ENCODE measurements at places on chromosomes 12 and 14. TPM values are rescaled to one million over a fixed set of nuclear protein-coding genes. Genes with fewer than 3 reads are reported as not detected.
A peak's percentile ranks its signal among the peaks of the same experiment; 100 is the strongest.

- no peak for DNase-seq
Observed at GRCh38 chr14:57512220-57512619, 18.6 kb upstream of the CCDC198 start.

DNA sequence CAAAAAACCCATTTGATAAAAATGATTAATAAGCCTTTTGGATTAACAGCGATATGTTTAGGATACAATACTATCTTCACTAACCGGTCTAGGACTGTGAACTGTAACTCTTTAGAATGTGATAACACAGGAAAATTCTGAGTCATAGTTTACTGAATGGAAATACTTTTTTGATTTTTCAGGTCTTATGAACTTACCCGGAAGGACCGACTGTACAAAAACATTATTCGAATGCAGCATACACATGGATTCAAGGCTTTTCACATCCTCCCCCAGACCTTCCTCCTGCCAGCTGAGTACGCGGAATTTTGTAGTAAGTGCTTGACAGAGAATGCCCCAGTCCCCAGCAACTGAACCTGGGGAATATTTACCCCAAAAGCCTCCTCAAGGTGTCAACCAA, 29.0 kb downstream of the TTLL5 start:
- DNase-seq, result no peak

DNA sequence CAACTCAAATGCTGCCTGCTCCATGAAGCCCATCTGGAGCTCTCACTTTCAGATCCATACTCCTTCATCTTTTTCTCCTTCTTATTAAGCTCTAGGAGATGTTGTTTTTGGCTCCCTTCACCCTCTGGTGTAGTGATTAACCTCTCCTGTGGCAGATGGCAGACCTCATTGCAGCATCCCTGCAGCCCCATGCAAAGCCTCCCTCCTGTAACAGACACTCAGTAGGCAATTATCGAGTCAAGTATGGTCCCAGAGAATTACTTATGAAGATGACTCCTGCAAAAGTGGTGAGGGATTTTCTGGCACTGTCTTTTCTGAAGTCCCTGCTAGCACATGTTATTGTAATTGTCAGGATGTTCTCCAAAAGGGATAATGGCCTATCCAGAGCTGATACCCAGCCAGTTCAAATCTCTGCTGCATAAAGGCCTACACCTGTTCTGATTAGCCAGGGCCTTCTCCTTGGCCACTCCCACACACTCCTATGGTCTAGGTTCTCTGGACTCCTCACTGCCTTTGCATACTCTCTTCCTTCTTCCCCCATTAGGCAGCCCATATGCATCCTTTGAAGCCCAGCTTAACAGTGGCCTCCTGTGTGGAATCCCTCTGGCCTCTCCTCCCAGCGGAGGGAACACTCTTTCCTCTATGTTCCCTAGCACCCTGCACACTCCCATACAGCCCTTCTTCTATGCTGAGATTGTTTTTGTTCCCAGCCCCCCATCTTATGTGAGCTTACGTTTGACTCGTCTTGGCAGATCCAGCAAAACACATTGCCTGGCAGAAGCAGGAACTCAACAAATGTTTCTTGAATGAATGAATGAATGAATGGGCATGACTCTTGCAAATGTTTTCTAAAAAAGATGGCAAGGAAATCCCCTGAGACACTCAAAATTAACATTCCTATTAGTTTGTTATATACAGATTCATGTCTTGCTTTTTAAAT, 43.9 kb upstream of the MDM1 start:
- no peak for DNase-seq

KLHDC1 gene
- 4.9 TPM for total RNA-seq

DNA sequence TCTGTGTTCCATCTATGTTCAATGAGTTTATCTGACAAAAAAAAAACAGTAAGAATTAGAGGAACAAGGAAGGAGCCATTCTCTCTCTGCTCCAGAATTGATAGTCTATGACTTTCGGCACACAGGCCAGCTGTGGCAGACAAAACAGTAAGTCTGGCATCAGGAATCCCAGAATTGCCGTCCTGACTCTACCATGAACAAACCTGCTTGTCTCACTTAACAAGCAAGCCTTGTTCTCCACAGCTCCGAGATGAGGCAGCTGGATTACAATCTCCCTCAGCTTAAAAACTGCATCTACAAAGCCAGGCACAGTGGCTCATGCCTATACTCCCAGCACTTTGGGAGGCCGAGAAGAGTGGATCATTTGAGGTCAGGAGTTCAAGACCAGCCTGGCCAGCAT, 153.6 kb upstream of the TMCC3 start:
- DNase-seq, result no peak

GRCh38 chr14:76394569-76394968, 18.6 kb downstream of the ESRRB start:
- DNase-seq, result no peak

DNA sequence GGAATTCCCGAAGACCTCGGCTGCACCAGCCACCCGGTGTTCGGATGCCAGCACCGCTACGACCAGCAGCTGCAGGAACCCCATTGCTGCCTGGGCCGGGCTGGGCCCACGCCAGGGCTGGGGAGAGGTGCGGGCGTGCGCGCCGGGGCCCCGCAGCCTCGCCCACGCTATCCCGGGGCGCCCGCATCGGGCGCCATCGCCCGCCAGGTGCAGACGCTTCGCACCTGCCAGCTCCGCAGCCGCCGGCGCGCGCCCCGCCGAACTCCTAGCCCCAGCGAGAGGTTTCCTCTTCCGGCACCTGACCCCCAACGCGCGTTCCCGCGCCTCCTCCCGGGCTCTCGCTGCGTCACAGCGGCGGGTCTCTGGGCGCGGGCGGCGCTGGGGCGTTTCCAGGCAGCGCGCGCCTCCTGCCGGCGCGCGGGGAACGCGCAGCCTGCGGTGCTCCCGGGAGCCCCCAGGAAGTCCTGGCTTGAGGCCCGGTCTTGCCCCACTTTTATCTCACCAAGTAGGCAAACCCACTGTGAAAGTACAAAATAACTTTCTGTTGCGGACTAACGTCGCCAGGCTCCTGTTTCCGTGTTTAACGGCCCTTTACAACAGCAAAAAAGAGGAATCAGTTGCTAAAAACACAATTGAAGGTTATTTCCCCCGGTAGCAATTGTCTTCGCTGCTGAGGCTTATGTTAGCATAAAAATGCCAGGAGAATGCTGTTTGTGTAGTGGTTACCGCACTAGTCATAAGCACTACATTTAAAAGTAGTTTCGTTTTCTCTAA, at the start of gene TM7SF3:
Gene TM7SF3, minus strand, starts transcription at position 300 of the 774 bp plus-strand sequence. Its CDS starts 216 bp downstream, at position 84.
- peak; percentile 90 for DNase-seq

PPM1A gene
- total RNA-seq, result 27.5 TPM

Data from myocyte (in vitro differentiated cells).